Stimulated activated CD4-positive, alpha-beta T cell treated with anti-CD3 and anti-CD28 coated beads, Interleukin-2, amount 100 ng/mL, for 4 hours (primary cell): ENCODE measurements at places on chromosomes 2 and 18.

GRCh38 chr2:218970894-218971293, 11.4 kb downstream of the CDK5R2 start:
- DNase-seq, result no peak

GRCh38 chr2:136253288-136254004, 135.5 kb upstream of the CXCR4 start:
- no peak for DNase-seq

DNA sequence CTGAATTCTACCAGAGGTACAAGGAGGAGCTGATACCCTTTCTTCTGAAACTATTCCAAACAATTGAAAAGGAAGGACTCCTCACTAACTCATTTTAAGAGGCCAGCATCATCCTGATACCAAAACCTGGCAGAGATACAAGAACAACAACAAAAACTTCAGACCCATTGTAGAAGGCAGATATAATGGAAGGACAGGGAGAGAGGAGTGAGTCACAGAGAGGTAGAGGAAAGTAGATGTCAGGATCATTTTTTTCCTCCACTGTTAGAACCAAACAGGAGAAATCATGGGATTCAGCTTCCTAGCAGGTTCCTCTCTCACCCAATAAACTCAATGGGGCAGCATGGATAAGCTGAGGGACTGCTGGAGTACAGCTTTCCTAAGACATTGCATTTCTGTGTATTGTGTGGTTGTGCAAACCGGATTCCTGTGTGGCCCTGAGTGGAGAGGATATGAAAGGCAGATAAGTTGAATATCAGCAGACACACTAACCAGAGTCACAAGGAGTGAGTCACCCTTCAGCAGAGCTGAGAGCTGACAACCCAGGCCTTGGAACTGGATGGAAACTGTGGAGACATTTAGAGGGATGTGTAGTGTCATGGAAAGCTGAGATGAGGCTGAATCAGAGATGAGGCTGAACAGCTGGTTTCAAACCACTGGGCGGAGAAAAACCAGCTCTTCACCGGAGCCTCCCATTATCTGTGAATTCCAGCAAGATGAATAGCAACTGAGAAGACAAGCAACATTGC, 60.9 kb upstream of the MMADHC start:
- DNase-seq, result no peak

DNA sequence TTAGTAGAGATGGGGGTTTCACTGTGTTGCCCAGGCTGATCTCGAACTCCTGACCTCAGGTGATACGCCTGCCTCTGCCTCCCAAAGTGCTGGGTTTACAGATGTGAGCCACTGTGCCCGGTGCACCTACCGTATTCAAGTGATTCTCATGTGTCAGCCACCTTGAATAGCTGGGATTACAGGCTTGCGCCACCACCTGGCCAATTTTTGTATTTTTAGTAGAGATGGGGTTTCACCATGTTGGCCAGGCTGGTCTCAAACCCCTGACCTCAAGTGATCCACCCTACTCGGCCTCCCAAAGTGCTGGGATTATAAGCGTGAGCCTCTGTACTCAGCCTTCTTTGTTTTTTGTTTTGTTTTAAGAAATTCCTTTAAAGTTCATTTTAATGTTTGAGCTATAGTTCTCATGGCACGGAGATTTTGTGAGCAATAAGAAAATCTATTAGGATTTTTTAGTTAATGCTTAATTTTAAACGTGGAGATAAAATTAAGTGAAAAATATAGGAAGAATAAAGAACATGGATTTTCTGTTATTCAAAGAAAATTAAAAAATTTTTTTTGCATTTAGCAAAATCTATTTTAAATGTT, 242.6 kb downstream of the PHLPP1 start:
- DNase-seq, result no peak

DNA sequence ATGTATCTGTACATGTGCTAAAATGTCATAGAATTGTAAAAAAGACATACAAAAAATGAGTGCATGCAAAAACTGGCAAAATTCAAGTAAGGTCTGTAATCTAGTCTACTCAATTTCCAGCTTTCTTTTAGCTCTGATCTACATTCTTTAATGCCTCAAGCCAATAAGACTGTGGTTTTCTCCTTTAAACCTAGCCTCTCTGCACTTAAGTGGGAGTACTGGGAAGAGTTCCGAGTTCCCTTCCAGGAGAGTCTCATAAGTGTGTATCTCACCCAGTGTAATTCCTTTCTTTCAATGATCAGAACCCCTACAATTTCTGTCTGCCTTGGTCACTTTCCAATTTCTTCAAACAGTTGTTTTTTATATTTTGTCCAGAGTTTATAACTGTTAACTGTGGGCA, 150.1 kb downstream of the PTRHD1 start:
- no peak for DNase-seq

- no peak for DNase-seq
Measured at GRCh38 chr2:157868993-157869392, 7.1 kb downstream of the ACVR1 start.

GRCh38 chr18:9239720-9240119, 94.9 kb upstream of the TWSG1 start:
- no peak for DNase-seq

- no peak for DNase-seq
Measured at GRCh38 chr2:154331784-154332183, 366.7 kb upstream of the KCNJ3 start.

- DNase-seq, result no peak
Measured at GRCh38 chr2:3280197-3280596, 97.4 kb downstream of the EIPR1 start.

- DNase-seq, result no peak
Measured at GRCh38 chr2:66721776-66722175, 286.9 kb downstream of the MEIS1 start.

DNA sequence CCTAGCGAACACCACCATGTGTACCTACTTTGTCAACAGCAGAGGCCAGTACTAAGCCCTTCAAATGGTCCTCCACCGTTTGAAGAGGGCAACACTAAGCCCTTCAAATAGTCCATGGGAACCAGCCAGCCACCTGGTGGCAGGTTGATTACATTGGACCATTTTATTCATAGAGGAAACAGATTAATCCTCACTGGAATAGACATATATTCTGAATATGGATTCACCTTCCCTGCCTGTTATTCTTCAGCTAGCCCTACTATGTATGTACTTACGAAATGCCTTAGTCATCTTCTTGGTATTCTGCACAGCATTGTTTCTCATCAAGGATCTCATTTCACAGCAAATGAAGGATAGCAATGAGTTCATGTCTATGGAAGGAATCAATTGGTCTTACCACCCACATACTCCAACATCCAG, 10.0 kb upstream of the ZNF396 start:
- DNase-seq, result no peak

- DNase-seq, result no peak
Measured at GRCh38 chr2:201887773-201888425, 81.6 kb downstream of the CDK15 start.

GRCh38 chr2:551621-552020, 125.6 kb downstream of the TMEM18 start:
- DNase-seq, result no peak

GRCh38 chr2:14712111-14712510, 79.6 kb downstream of the LRATD1 start:
- DNase-seq, result no peak

GRCh38 chr18:40532046-40532445, 1423.0 kb upstream of the PIK3C3 start:
- no peak for DNase-seq

GRCh38 chr2:198164843-198165242, 360.4 kb downstream of the PLCL1 start:
- DNase-seq, result no peak

- DNase-seq, result no peak
Measured at GRCh38 chr18:65547046-65547445, 203.8 kb upstream of the CDH7 start.

GRCh38 chr18:54089749-54090459, 134.6 kb downstream of the MBD2 start:
- no peak for DNase-seq

GRCh38 chr18:78494204-78495085, 485.2 kb upstream of the SALL3 start:
- no peak for DNase-seq

GRCh38 chr2:104745846-104746245, 108.1 kb upstream of the POU3F3 start:
- DNase-seq, result no peak

GRCh38 chr18:63234841-63235240, 84.7 kb downstream of the BCL2 start:
- DNase-seq, result no peak

DNA sequence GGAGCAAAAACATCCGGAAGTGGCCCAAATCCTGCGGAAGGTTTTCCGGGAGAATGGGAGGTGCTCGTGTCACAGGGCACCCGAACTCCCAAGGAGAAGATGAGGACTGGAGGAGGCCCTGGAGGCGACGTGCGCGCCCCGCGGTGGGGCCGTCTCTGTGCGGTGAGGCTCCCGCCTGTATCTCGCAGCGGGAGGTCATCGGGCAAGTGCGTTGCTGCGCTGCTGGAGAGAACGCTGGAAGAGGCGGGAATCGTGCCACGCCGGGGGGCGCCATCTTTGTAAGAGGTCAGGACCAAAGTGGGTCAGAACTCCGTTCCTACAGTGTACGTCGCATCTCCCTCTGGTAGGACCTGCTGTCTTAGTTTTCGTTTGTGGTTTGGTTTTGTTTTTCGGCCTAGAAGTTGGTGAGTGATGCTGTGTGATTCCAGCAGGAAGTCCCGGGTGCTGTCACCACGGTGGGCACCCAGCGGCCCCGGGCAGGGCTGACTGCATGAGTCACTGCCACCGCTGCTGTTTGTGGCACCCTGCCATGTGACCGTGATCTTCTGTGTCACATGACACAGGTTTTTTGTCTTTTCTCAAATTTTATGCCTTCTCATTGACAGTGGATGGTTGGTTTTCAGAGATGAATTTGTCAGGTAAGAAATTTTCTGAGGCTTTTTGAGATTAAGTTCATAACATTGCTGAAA, 21.5 kb upstream of the ATP9B start:
- DNase-seq, result no peak

DNA sequence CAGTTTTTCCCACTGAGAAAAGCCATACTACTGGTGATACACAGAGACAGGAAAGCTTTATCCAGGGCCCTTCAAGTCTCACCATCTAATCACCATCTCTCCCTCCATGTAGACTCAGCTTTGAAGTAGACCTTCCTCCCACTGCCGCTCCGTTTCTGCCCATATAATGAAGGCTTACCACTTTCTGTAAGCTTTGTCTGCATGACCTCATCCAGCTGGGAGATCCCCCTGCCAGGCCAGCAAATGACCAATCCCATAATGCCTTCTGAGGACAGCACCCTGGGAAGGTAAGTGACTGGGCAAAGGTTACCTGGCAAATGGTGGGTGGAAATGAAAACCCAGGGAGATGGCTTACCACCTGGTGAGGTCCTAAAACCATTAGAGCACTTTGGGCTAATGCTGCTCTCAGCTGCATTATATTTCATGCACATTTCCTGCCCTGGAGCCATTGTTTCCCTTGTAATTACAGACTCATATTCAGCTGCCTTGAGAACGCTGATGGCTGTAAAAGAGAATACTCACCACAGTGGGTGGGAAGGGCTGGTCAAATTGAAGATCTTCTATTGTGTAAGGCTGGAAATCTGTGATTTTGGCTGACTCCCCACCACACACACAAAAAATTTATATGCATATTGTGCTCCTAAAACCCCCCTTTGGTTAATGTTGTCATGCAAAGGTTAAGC, 350.7 kb upstream of the SYT4 start:
- DNase-seq, result no peak

- DNase-seq, result no peak
Measured at GRCh38 chr2:109719871-109720270, 74.2 kb upstream of the RGPD5 start.

- DNase-seq, result no peak
Measured at GRCh38 chr18:45164551-45164950, 450.7 kb upstream of the SLC14A2 start.

DNA sequence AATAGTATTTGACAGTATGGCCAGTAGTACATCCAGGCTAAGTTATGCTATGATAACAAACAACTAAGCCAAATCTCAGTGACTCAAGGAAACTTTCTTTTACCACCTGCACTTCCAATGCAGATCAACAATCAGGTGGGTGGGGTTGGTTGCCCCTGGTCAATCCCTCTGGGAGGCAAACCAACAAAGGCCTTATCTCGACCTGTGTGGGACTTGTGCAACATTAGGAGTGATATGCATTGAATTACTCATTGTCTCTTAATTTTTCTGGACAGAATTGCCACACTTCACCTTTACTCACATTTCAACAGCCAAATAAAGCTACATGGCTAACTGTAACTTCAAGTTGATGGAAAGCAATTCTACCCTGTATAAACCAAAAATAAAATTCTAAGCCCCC, 1049.3 kb upstream of the CDH2 start:
- no peak for DNase-seq

DNA sequence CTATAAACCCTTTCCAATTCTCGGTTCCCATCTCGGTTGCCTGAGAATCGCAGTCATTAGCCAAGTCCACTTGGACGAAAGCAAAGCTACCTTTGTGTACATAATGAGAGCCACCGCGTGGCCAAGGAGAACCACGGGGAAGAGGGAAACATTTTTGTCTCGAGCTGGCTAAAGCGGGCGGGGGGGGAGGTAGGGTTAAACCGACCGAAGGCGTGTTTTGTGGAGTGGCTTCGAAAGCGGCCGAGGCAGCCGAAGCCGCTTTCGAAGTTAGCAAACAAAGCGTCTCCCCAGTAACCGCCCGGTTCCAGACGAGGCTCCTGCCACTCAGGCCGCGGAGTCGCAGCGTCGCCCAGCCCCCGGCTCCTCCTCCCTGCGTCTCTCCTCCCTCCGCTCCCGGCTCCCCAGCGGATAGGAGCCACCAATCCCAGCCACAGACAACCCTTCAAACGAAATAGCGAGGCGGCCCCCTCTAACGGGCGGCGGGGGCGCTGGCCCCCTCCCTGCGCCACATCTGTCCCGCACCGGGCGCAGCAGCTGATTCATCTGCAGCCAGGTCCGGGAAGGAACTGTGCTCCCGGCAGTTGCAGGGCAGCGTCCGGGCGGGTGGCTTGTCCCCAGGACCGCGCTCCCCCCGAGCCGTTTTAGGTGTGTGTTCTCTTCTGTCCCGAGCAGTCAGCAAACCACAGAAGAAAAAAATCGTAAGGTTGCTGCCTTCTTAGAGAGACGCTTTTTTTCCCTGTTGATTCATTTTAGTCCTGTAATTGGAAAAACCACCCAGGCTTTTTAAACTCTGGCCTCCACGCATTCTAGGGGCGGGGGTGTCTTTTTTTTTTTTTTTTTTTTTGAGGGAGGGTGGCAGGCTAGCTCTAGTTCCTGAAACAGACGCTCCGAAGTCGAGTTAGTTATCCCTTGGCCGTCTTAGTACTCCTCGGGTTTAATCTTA, 1.8 kb upstream of the TGIF1 start:
- peak; percentile 46 for DNase-seq

- DNase-seq, result no peak
Measured at GRCh38 chr2:218214116-218214515, 2.9 kb upstream of the ARPC2 start.

- peak; percentile 37 for DNase-seq
Measured at GRCh38 chr2:127829845-127830246, 18.9 kb upstream of the WDR33 start.

DNA sequence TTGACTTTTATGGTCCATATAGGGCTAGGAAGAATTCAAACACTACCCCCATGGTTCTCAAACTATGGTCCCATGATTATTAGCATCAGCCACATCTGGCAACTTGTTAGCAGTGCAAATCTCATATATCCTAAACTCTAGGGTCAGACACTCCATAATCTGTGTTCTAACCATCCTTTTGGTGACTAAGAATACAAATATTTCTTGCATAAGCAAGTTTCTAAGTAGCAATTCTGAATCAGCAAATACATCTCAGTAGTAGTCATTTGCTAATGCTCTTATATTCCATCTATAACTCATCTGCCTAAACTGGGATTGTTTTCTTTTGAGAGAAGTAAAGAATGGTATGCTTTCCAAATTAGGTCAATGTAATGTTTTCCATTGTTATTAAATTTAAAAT, 447.3 kb downstream of the TMX3 start:
- DNase-seq, result no peak

GRCh38 chr2:122565364-122565763, 809.9 kb downstream of the TSN start:
- DNase-seq, result no peak
